Activated naive CD4-positive, alpha-beta T cell (primary cell): ENCODE measurements at places on chromosomes 13 and 19.

DNA sequence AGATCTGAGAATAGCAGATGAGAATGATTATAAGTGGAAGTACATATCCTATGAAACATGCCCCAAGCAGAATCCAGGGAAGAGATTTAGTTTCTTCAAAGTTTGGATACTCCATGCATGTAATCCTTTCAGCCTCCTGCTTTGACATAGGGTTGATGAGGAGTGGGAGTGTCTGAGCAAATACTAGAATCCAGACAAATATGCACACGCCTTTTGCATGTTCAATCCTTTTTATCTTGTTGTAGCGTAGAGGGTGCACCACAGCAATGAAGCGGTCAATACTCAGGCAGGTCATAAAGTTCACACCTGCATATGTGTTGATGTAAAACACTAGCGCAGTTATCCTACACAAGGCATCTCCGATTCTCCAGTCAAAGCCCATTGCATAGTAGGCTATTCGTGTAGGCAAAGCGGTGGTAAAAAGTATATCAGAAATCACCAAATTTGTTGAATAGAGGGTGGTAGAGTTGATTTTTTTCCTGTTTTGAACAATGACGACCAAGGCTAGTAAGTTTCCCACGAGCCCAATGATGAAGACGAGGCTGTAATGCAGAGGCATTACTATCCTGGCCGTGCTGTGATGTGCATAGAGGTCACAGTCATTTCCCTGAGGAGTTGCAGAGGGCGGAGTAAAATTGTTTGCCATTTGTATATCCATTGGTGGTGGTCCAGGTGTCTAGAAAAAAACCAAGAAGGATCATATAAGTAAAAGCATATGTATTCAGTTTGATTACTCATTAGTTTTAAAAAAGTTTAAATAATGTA, 11.5 kb downstream of the GPR183 start:
- no peak for DNase-seq

- DNase-seq: no peak
Observed at GRCh38 chr19:51792932-51793331, 2.0 kb upstream of the FPR3 start.

DNA sequence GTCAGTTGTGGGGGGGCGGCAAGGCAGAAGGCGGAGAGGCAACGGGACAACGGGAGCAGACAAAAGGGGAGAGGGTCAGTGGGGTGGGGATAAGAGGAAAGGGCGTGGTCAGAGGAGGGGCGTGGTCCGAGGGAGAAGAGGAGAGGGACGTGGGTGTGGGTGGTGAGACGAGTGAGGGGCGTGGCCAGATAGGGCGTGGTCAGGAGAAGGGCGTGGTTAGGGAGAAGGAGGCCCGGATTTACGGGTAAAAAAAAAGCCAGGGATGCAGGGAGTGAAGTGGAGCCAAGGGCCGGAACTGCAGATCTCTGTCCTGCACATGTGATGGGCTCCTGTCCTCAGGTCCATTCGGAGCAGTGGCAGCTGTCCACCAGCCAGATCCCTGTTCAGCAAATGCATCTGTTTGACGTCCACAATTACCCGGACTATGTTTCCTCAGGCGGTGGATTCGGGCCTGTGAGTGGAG, 21.5 kb downstream of the CPT1C start:
- no peak for DNase-seq

- no peak for DNase-seq
Observed at GRCh38 chr13:92365904-92366303, 860.7 kb upstream of the GPC6 start.

GRCh38 chr19:40960062-40960685, 30.9 kb upstream of the CYP2B6 start:
- no peak for DNase-seq

- DNase-seq: no peak
Observed at GRCh38 chr19:6087074-6087571, 23.2 kb downstream of the RFX2 start.

DNA sequence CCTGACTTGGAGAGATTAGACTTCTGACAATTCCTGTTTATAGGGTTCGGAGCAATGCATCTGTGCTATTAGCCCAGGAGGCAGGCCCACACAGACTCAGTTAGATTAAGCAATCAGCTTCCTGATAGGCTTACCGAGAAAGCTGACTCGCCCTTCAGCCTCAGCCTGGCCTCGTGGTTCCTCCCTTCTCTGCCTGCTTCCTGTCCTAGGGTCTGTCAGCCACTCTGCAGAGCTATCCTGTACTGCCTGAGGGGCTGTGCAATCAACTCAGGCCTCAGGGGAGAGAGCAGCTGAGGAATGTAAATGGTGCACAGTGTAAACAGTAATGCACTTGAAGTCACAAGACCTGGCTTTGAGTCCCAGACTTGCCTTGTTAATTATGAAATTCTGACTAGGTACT, 30.7 kb downstream of the HTR2A start:
- no peak for DNase-seq

GRCh38 chr13:29758531-29759114, 91.8 kb downstream of the UBL3 start:
- no peak for DNase-seq

DNA sequence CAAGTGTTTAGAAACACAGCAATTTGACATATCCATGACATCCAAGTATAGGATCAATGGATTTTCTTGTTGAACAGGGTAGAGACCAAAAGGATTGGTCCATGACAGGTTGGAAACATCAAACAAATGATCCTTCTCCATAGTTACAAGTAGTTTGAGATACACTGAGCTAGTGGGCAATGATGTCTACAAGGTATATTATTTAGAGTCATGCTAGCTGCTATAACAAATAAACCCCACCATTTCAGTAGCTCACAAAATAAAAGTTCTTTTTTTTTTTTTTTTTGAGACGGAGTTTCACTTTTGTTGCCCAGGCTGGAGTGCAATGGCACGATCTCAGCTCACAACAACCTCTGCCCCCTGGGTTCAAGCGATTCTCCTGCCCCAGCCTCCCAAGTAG, 4.9 kb upstream of the HAUS5 start:
- DNase-seq: no peak

- no peak for DNase-seq
Observed at GRCh38 chr19:11480715-11481533, at the start of gene ELAVL3. TSS of gene ELAVL3 (minus strand) at chr19:11481046. CDS start at chr19:11480608, 438 bp downstream.

DNA sequence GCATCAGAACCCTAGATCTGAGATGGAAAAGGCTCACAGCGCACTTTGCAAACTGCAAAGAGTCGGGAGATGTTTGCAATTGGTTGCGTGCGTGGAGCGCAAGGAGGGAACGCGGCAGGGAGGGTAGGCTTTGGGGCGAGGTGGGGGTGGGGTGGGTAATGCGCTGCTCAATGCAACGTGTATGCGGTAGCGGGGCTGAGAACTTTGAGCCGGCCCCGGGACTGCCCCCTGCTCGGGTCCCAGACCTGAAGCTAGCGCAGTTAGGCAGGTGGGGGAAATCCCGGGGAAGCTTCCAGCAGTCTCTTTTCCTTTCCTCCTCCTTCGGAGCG, 971 bp downstream of the FOSB start:
- no peak for DNase-seq

GRCh38 chr19:3464587-3465235, 15.6 kb downstream of the SMIM24 start:
- no peak for DNase-seq

GRCh38 chr19:7975037-7975436, 30.4 kb downstream of the ELAVL1 start:
- DNase-seq: no peak

DNA sequence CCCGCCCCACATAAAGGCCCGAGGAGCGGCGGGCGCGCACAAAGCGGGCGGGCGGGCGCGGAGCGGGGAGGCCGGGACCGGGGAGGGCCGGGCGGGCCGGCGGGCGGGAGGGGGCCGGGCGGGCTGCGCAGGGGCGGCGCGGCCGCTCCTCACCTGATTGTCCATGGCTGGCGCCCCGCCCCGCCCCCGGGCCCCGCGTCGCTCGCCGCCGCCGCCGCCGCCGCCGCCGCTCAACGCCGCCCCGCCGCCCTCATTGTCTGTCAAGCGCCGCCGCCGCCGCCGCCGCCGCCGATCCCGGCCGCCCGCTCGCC, 200 bp downstream of the MLLT1 start:
- DNase-seq: no peak

DNA sequence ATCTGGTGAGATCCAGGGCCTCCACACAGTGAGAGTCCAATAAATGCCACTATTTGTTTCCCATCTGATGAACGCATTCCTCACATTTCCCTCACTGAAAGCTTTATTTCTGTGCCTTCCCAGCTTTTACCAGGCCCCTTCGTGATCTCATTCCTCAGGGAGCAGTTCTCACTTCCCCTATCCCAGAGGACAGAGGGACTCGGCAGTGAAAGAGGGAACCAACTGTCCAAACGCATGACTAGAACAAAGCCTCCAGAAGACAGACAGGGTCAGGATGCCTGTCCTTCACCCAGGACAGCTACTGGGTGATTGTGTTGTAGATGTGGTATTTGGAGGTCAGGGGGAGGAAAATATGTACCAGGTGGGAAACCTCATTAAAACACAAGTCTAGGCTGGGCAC, 2.0 kb upstream of the ZBTB45 start:
- no peak for DNase-seq

- DNase-seq: no peak
Observed at GRCh38 chr13:77398825-77399620, 72.1 kb upstream of the MYCBP2 start.

- no peak for DNase-seq
Observed at GRCh38 chr19:3387645-3388589, 21.5 kb downstream of the NFIC start.

- no peak for DNase-seq
Observed at GRCh38 chr13:21696865-21697448, 26.1 kb downstream of the FGF9 start.

- no peak for DNase-seq
Observed at GRCh38 chr13:23979361-23980159, 82.3 kb upstream of the C1QTNF9B start.

DNA sequence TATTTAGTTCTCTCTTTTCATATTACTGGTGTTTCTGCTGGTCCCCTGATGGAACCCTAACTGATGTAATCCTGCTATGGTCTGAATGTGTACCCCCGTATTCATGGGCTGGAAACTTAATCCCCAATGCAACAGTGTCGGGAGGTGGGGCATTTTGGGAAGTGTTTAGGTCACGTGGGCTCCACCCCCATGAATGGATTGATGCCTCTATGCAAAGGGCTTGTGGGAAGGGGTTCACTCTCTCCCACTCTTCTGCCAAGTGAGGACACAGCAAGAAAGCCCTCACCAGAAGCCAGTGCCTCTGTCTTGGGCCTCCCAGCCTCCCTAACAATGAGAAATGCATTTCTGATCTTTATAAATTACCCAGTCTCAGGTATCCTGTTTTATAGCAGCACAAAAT, 21.2 kb upstream of the UBAC2 start:
- DNase-seq: no peak

- no peak for DNase-seq
Observed at GRCh38 chr13:43304945-43305344, 281.6 kb downstream of the DNAJC15 start.

- DNase-seq: no peak
Observed at GRCh38 chr13:24110011-24110410, 50.5 kb upstream of the SPATA13 start.

- no peak for DNase-seq
Observed at GRCh38 chr13:21615427-21615826, 11.5 kb upstream of the MICU2 start.

DNA sequence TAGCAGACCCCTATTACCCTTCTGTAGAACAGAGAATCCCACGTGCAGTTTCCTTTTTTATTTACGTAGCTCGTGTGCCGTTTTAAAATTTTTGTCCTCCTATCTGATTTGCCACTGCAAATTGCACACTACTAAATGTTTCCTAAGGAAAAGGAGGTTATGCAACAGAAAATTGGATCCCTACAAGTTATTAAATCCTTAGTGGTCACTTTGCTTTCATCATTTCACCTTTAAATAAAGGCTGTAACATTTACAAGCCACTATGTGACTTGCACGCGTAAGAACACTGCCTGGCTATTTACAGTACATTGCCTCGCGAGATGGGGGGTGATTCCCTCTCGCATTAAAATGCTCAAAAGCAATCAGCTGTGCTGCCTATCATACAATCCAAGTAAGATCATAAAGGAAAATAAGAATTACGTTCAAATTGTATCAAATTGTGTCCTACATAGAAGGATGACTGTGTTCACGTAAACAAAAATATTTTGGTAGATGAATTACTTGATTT, 525.6 kb downstream of the SUCLA2 start:
- no peak for DNase-seq

- DNase-seq: no peak
Observed at GRCh38 chr13:42602906-42603305, 29.0 kb downstream of the TNFSF11 start.

GRCh38 chr19:54561840-54562239, 11.8 kb upstream of the LILRA2 start:
- DNase-seq: no peak

- peak; percentile 34 for DNase-seq
Observed at GRCh38 chr13:50126993-50127725, 111.9 kb downstream of the KCNRG start.
